GDM1 (cell line): ENCODE measurements at places on chromosomes 2 and 18.

GRCh38 chr2:50838316-50838715, 193.6 kb downstream of the NRXN1 start:
- DNase-seq: no peak

DNA sequence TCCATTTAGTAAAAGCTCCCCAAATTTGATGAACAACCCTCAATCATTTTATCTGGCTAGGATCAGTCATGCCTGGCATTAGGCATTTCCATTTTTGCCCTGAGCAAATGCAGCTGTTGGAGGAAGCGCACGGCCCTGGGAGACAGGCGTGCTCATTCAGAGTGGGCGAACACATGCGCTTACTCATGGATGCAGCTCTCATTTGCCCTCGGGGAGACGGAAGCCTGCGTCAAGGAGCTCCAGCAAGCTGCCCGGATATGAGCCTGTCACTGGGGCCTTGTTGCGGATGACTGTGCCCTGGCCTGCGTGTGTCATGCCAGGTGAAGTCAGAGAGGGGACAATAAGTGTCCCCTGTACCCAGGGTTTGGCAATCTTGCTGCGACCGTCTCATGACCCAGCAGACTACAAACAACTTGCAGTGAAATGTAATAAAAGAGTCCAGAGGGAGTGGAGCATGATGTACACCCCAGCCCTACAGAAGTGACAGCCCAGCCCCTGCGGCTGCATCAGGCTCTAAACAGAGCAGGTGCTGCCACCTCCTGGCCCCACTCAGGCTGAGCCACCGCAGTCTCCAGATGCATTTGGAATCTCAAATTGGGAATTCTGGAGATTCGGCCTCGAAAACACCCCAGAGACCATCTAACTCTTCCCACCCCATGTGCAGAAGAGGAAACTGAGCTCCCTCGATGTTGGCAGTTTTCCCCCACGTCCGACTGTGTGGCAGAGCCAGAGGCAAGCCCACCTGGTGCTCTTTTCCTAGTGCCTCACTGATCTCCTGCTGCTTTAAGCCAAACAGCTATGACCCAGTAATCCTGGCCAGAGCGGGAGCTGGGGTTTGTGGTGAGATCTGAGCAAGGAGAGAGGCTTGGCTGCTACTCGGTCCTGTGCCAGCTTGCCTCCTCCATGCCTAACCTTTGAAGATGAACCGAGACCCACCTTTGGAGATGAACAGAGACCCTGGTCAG, 105.0 kb upstream of the ALK start:
- no peak for DNase-seq

DNA sequence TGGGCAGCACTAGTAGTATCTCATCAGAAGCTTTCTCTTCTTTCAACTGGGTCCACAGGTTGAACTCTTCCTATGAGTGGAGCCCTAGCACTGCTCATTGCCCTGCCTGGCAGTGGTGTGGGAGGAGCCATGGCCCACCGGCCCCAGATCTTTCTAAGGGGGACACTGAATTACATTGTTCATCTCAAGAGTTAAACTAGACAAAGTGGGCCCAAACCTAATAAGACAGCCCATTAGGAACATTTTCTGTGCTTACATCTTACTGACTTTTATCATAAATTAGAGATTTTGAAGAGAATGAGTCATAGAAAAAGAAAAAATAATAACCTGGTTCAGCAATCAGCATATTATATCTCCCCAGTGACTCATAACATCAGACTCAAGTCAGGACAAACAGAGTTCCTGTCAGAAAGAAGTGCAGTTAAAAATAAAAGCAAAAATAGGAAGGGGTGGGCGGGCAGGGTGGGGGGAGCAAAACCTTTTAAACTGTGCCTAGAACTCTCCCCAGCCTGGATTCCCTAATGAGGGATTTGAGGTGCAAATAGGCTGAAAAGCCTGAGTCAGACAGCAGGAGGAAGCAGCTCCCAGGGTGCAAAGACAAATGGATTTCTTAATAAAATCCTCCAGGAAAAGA, 161.6 kb upstream of the TRIB2 start:
- DNase-seq: no peak

DNA sequence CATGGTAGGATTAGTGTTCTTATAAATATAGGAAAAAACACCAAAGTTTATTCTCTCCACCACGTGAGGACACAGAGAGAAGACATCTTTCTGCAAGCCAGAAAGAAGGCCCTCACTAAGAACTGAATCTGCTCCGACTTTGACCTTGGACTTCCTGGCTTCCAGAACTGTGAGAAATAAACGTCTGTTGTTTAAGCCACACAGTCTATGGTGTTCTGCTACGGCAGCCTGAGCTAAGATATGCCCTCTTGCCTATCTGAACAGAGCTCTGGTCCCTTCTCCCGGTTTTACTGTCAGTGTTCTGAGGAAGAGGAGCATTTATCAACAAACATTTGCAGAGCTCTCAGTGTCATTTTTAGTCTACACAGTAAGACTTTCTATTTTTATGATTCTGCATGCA, 131.3 kb downstream of the DOK6 start:
- no peak for DNase-seq

DNA sequence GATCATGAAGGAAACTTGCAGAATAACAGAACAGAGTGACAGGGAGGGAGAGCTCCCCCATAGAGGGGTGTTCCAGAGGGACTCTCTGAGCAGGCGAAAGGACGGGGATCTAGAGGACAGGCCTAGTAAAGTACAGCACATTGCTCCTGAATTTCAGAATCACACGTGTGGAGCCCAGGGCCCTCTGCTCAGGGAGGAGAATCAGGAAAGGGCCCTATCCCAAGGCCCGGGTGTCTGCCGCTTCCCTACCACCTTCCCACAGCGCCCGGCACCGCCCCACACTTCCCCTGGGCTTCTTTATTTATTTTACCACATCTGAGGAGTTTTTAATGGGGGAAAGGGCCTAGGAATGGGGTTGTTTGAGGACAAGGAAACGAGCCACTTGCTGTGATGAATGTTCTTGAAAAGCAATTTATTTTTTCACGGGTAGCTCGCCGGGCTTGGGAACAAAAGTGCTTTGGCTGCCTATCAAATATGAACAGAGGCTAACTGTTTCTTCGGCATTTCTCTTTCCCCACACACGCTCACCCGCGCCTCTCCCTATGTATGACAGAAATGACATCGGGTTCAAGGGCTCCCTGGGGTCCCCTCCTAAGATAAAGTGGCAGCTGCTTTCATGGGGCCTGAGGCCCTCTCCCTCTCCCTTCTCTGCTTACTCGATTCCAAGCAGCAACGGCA, 79.3 kb upstream of the GLI2 start:
- no peak for DNase-seq

DNA sequence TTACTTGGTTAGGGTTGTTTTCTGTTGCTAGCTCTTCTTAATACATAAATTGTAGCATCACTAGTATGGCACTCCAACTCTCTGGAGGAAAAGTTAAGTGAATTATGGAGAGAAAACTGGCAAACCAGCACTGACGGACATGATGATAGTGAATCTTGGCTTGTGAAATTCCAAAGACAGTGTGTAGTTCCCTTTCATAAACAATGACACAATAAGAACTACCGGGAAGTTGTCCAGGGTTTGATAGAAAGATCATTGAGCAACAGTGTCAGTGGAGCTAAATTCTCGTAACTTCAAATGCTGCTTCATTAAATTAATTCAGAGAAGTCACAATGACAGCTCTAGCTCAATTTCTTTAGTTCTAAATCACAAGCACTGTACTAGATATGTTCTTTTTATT, 66.5 kb downstream of the RIT2 start:
- no peak for DNase-seq
